ENCODE measurements at places on chromosomes 16 and 17.
A peak's percentile ranks its signal among the peaks of the same experiment; 100 is the strongest.

GRCh38 chr17:56694825-56695224, 101.3 kb downstream of the NOG start:
- no peak for DNase-seq

GRCh38 chr17:59751955-59752413, 44.5 kb downstream of the VMP1 start:
- no peak for DNase-seq

DNA sequence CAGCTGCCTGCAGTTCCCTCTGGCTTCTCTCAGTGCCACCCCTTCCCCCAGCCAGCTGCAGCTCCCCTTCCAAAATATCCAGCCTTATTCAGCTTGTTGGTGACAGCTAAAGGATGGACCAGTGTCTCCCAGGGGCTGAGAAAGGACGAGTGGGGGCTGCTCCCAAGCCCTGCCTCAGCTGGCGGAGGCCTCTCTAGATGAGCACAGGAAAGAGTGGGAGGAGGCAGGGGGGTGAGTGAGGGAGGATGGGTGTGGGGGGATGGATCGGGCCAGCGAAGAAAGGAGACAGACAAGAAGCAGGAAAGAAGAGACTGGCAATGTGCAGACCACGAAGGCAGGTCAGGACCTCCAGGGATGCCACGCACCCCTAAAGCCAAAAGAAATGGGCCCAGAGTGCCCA, 17.5 kb downstream of the PIPOX start:
- DNase-seq, result no peak

- DNase-seq, result no peak
These were observed 47.8 kb downstream of the ANKFY1 start for GRCh38 chr17:4215882-4216570.

GRCh38 chr17:80184423-80184714, 14.5 kb downstream of the CARD14 start:
- DNase-seq, result no peak

GRCh38 chr17:57588086-57588485, 157.0 kb downstream of the CCDC182 start:
- no peak for DNase-seq

DNA sequence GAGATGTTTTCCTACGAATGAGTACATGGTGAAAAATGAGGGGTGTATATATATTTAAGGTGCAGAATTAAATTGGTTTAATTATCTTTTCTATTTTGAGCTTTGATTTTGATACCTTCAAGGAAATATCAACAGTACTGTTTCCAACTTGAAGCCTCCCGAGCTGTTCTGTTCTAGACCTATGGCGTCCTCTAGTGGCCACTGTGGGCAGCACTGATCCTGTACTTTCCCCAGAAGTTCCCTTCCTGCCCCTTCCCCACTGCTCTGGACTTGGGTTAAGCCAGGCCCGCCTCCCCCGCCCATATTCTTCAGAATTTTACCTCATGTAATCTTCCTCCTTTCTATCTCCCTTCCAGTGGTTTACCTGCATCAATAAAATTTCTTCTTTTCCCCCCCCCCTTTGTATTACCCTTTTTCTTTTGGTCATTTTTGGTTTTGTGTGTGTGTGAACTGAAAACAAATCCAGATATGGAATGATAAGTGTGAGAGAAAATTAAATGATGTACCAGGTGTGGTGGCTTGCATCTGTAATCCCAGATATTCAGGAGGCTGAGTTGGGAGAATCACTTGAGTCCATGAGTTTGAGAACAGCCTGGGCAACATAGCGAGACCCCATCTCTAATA, 1643.5 kb downstream of the TP53TG3F start:
- DNase-seq, result no peak

DNA sequence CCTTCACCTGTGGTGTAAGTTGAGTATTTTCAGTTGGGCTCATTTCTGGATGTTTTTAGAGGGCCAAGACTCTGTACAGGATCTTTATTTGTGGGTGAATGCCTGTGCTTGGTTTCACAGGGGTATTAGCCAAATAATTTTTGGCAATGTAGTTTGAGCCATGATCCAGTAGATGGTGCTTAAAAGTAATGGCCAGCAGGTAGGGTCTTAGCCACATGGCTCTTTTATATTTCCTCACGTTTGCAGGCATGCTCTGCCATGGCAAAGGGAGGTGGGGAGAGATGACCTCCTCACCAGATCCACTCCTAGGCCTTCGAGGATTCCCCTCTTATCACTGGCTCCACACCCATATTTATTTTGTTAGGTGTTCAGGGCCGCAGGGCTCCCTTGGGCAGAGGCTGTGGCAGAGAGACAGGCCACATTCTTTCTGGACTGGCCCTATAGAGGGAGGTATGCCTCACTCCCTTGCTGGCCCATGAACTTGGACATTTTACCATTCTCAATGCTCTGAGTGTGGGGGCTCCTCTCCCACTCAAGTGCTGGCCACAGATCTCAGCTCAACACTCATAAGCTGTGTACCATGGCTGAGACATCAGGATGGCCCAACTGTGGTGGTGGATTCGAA, 417.1 kb downstream of the XYLT1 start:
- no peak for DNase-seq

DNA sequence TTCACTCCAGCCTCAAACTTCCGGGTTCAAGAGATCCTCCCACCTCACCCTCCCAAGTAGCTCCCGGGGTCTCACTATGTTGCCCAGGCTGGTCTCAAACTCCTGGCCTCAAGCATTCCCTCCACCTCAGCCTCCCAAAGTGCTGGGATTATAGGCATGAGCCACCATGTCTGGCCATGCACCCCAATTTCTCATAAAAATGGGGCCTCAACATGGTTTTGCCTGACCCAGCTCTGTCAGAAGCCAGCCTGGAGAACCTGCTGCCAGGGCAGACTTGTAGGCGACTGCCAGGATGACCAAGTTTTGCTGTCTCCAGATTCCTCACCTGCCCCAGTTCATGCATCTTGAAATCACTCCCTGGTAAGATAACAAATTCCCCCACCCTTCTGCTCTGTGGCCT, 82.9 kb downstream of the AIPL1 start:
- DNase-seq, result no peak

DNA sequence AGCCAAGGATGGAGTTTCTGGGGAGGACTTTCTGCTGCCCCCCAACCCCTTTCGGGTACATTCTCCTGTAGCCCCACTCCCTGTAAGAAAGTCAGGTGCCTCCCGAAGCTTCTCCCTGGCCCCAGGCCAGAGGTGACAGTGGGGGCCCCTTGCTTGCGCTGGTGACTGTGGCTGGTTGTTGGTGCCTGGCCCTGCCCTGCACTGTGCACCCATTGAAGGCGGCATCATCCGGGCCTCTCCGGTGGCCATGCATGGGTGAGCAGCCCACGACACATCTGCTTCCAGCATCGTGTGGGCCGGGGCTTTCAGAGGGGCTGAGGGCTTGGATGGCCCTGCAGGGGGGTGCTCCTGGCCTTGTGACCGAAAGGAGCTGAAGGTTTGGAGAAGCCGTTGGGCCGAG, 297.0 kb downstream of the SEC14L1 start:
- DNase-seq, result no peak

GRCh38 chr17:45794840-45795239, 10.7 kb downstream of the CRHR1 start:
- no peak for DNase-seq

DNA sequence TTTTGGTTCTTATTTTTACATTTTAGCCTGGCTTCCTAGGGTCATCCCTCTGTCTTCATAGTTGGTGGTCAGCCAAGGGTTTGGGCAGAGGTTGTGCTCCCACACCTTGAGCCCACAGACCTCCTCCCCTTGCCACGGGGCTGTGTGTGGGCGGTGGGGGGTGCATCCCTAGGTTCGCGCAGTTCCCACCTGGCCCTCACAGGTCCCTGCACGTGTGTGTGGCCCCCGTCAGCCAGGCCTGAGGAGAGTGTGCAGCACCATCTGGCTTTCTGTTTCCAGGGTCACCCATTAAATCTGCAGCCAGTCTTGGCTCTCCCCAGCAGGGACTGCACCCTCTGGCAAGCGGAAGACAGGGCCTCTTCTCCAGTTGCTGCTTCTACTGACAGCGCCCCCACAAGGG, 13.6 kb upstream of the OGFOD3 start:
- no peak for DNase-seq

DNA sequence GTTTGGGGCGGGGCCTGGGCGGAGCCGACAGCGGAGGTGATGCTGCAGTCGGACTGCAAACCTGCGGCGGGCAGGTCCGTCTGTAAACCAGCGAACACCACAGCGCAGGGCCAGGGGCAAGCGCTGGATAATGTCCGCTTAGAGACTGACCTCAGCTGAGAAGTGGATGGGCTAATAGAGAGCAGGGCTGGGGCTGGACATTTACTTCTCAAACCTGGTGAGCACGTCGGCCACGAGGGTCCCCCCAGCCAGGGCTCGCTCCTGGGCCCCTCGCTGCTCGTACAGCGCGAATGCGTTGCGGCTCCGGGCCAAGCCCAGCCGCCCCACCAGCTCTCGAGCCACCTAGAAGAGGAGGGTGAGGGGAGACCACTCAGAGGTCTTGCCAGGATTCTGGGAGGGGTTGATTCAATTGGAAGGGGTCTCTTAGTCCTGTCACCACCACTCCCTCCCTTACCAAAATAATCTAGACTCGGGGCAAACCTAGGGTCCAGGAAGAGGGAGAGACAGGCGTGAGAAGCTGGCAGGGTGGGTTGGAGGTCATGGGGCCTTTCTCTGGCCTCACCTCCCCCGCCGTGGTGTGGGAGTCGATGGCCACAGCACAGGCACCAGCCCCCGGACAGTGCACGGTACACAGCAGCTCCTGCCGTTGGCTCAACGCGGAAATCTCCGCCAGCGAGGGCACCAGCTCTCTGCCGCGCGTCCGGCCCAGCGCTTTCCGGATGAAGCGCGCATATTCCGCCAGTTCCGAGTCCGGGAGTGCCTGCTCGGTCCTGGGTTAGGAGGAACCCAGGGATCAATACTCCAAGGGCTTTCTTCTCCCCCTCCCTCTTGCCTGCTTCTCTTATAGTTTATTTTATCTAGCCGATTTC, 5.8 kb downstream of the PLEKHH3 start:
- no peak for DNase-seq

GRCh38 chr16:23557779-23558702, 514 bp downstream of the UBFD1 start:
- peak; percentile 50 for DNase-seq

DNA sequence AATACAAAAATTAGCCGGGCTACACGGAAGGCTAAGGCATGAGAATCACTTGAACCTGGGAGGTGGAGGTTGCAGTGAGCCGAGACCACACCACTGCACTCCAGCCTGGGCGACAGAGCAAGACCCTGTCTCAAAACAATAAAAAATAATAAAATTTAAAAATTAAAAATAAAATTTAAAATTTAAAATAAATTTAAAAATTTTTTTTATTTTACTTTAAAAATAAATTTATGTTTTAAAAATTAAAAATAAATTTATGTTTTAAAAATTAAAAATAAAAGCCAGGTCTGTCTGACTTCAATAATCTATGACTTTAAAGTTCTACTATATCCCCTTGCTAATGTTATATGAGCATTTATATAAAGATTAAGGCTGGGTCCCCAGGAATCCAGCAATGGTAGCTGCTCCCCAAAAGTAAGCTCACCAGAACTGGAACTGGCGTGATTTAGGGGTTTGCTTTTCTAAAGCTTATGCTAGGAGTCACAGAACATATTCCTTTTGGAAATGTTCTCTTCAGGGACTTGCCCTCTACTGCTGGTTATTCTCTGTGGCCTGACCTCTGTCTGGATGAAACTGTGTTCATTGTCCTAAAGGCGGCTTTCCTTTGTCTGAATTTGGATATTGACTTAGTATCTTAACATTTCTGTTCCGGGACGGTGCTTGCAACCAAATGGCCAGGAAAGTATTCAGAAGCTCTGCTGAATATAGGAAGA, 140.2 kb upstream of the NOL11 start:
- DNase-seq, result no peak

DNA sequence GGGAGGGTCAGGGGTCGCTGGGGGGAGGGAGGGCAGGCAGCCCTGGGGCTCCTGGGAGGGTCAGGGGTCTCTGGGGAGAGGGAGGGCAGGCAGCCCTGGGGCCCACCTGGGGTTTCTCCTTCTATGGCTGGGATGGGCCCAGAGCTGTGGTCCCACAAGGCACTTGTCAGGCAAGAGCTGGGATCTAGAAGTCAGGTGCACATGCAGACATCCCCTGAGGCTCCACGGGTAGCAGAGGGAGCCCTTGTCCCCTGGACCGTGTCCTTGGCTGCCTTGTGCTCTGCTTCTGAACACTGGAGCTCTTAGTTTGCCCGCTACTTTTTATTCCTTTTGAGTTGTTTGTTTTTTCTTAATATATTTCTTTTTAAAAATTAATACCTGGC, 1.8 kb downstream of the TUBB3 start:
- DNase-seq, result no peak

DNA sequence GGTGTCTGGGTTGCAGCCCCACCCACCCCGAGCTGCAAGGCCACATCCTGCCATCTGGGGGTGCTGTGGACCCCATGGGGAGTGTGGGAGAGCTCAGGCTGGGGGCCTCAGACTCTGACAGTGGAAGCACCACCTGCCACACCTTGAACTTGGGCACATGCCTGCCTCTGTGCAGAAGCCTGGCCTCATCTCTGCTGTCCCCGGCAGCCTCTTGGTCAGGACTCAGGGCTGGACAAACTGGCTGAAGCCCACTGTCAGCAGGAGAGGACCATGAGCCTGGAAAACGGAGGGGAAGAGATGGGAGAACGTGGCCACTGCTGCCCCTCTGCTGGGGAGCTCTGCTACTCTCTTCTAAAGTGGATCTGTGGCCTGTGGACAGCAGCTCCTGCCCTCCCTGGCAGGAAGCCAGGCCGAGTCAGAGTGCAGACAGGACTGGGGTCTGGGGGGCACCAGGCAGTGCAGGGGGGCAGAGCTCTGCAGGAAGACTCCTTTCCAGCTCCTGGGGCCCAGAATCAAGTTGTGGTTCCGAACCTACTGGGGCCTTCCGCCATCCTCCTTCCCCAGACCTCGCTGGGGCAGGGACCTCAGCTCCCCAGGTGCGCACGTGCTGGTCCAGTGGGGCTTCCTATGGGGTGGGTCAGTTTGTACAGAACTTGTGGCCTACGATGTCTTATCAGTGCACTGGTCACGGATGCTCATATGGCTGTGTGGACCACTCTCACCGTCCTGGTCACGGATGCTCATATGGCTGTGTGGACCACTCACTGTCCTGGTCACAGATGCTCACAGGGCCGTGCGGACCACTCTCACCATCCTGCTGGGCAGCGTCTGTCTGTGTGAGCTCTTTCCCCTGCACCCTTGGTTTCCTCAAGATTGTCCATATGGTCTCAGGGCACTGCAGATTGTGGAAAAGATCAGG, 207.7 kb downstream of the LAT start:
- peak; percentile 39 for DNase-seq

DNA sequence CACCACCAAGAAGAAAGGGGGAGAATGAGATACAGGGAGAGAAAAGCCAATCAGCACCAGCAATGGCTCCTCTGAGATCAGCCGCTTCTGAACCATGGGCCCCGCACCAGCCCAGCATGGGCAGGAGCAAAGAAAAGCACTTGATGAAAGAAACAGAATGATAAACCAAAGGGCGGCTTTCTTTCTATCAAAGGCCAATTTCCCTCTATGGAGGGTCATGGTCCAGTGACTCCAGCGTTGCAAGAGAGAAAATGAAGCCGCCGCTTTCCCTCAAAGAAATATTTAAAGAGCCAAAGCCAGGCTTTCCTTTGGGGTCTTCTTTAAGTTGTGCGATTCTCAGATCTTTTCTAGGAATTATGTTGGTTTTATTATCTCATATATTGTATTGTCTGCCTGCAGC, 84.8 kb upstream of the CACNG5 start:
- no peak for DNase-seq

GRCh38 chr16:73033271-73033998, 14.5 kb downstream of the ZFHX3 start:
- DNase-seq, result no peak

GRCh38 chr16:89042711-89043551, 50.7 kb upstream of the ACSF3 start:
- DNase-seq, result no peak

- DNase-seq, result no peak
These were observed 52.3 kb upstream of the ADCY7 start for GRCh38 chr16:50213939-50214519.

GRCh38 chr17:78956254-78956653, 23.5 kb downstream of the LGALS3BP start:
- DNase-seq, result no peak
